ENCODE measurements at places on chromosomes 13 and 19.
A peak's percentile ranks its signal among the peaks of the same experiment; 100 is the strongest.

DNA sequence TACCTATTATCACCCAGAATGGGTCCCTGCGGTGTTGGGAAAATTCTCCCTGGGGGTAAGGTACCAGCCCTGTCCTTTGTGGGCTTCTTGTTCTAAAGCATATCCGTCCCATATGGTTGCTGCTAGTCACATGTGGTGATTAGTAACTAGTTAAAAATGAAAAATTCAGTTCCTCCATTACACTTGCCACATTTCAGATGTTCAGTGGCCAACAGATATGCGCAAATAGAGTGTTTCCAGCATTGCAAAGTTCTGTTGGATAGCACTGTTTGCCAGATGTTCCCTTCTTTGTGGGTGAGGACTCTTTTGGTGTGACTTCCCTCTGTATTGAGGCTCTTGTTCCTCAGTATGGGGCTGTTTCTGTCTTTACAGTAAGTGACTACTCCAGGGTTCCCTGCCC, 3.8 kb downstream of the CNOT3 start:
- DNase-seq: no peak

GRCh38 chr19:46967578-46968032, 52.0 kb upstream of the NPAS1 start:
- DNase-seq: peak; percentile 41

GRCh38 chr13:93903909-93904308, 575.6 kb downstream of the DCT start:
- DNase-seq: no peak

DNA sequence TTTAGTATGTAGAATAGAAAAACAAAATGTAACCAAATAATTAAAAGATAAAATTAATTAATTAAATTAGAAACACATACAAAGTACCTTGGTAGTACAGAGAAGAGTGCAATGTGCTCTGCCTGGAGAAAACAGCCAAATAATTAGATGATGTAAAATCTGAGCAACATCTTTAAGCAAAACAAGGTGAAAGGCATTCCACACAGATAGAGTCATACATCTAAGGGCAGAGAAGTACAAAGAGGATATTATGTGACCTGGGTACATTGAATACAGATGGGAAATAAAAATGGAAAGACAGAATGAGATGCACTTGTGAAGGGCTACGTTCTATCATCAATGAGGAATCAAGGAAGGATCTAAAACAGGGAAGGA, 25.2 kb upstream of the FNDC3A start:
- DNase-seq: no peak

DNA sequence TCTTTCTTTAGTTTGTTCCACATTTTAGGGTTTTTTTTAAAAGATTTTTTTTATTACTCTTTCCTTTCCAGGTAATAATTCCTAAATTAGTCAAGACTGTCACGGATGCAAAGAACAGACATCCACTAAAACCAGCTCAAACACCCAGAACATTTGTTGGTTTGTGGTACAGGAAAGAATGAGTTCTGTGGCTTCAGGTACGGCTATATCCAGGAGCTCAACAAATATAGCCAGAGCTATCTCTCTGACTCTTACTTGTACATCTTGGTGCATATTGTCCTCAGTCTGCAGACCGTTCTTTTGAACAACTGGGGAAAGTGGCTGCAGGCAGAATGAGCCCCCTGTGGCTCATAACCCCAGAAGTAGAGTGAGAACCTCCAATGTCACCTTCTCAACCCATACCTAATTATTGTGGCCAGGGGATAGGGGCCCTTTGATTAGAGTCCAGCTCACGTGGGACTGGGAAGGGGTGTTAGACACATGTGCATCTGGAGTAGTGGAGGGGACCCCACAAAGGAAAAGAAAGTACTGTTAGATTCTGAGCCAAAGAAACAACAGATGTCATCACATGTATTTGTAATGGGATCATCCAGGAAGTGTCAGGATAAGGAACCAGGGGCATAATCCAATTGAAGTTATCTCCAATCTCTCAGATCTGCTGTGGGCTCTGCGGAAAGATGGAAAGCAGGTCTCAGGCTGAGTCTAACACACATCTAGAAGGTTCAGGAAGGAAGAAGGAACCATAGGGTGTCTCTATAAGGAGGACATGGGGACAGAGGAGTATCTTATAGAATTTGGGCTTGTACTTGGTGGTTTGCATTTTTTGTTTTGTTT, 1.9 kb upstream of the ZNF358 start:
- DNase-seq: no peak

GRCh38 chr13:49098198-49098597, 121.9 kb upstream of the MLNR start:
- no peak for DNase-seq

GRCh38 chr13:102933122-102933521, 87.3 kb downstream of the ERCC5 start:
- no peak for DNase-seq

DNA sequence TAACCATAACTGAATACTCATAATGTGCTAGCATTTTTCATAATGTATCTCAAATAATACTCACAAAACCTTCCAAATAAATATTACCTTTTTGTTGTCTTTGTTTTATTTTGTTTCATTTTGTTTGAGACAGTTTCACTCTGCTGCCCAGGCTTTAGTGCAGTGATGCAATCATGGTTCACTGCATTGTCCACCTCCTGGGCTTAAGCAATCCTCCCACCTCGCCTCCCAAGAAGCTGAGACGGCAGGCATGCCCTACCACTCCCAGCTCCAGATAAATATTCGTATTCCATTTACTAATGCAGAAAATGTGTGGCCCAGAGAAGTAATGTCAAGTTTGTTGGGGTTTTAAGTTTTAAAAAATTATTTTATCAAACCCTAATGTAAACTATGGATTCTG, 739.1 kb downstream of the GPC5 start:
- no peak for DNase-seq

- DNase-seq: no peak
These were observed 1.7 kb upstream of the PLEKHG2 start for GRCh38 chr19:39410831-39411080.

DNA sequence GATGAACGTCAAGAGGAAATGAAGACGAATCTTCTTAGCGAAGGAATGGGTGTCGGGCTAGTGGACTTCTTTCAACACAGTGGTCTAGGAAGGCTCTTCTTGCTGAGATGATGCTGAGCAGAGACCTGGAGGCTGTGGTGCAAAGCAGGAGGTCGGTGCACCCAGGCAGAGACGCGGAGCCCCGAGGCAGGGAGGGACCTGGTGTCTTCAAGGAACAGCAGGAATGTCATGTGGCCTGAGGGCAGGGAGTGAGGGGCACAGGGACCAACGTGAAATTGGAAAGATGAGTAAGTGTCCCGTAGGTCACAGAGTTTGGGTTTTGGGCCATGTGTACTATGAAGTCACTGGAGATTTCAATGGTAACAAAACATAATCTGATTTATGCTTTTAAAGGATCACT, 11.4 kb upstream of the CDC42EP5 start:
- DNase-seq: no peak

- DNase-seq: peak; percentile 35
These were observed 1.6 kb upstream of the ZBTB7A start for GRCh38 chr19:4068047-4068966.

- no peak for DNase-seq
These were observed 1.3 kb downstream of the OSCAR start for GRCh38 chr19:54099190-54099902.

GRCh38 chr13:30334663-30335386, 27.5 kb upstream of the KATNAL1 start:
- DNase-seq: peak; percentile 63

GRCh38 chr13:39870197-39870747, 214.8 kb downstream of the COG6 start:
- no peak for DNase-seq

DNA sequence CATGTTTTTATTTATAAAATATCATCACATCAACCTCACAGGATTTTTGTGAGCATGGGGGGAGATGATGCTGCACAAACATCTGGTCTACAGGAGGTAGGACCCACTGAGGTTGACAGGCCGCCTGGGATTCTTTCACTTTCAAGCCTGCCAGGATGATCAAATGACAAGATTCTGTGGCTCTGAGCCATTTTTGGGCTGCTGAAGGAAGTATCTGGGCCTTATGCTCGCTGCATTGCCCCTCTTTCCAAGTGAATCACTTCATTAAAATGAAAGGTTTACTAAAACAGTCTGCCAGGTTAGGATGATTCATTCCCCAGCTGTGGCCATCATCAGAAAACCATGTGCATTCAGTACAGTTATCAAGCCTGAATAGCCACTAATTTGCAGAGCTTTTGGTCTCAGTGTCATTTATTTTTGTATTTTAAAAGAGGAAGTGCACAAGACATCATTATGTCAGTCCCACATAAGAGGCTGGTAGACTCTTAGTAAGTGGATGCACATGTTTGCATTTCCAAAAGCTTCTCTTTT, 34.4 kb downstream of the STARD13 start:
- DNase-seq: no peak

GRCh38 chr19:1259206-1259875, 9.8 kb upstream of the CIRBP start:
- DNase-seq: peak; percentile 85

DNA sequence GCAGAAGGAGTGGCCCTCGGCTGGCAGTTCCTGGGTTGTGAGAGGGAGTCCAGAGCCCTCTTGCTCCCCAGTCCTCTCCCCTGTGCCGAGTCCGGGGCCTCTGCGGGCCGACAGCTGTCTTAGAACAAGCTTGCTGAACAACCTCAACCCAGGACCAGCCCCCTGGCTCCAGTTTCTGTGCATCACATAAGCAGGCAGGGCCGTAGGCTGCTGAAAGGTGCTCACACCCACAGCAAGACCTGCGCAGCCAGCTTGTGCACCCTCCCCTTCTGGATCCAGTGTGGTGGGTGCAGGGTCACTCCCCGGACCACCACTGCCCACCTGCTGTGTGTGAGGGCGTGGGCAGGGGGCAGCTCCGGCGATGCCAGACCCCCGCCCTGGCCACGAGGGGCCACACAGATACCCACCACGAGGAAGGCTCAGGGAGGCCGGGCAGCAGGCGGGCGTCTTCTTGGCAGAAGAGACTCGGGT, 25.2 kb upstream of the F7 start:
- DNase-seq: no peak

DNA sequence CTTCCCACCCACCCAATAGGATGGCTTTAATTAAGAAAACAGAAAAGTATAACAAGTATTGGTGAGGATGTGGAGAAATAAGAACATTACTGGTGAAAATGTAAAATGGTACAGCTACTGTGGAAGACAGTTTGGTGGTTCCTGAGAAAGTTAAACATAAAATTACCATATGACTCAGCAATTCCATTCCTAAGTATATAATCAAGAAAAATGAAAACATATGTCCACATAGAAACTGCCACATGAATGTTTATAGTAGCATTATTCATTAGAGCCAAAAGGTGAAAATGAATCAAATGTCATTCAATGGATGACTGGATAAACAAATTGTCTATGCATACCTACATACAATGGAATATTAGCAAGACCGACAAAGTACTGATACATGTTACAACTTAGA, 16.9 kb downstream of the DZIP1 start:
- DNase-seq: no peak

- DNase-seq: no peak
These were observed 71.4 kb downstream of the EFNB2 start for GRCh38 chr13:106464076-106464475.

All from CD4-positive, alpha-beta T cell treated with Interleukin-1 beta for 1 hour (primary cell).